ENCODE measurements at places on chromosomes 5 and 9.
A peak's percentile ranks its signal among the peaks of the same experiment; 100 is the strongest.

DNA sequence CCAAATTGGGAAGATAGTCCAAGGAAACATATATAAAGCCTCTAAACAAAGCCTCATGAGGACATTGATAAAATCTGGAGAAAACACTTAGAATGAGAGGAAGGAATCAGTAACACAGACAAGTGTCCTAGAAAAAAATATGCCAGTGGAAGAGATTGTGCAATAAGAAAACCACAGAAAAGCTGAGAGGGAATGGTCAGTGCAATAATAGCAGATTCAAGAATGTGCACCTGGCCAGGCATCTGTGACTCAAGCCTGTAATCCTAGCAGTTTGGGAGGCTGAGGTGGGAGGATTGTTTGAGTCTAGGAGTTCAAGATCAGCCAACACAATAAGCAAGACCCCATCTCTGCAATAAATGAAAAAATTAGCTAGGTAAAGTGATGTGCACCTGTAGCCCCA is 691.2 kb upstream of the CDH6 start:
- no peak for DNase-seq

GRCh38 chr5:52988335-52989024 is 672 bp upstream of the ITGA2 start:
- no peak for DNase-seq

DNA sequence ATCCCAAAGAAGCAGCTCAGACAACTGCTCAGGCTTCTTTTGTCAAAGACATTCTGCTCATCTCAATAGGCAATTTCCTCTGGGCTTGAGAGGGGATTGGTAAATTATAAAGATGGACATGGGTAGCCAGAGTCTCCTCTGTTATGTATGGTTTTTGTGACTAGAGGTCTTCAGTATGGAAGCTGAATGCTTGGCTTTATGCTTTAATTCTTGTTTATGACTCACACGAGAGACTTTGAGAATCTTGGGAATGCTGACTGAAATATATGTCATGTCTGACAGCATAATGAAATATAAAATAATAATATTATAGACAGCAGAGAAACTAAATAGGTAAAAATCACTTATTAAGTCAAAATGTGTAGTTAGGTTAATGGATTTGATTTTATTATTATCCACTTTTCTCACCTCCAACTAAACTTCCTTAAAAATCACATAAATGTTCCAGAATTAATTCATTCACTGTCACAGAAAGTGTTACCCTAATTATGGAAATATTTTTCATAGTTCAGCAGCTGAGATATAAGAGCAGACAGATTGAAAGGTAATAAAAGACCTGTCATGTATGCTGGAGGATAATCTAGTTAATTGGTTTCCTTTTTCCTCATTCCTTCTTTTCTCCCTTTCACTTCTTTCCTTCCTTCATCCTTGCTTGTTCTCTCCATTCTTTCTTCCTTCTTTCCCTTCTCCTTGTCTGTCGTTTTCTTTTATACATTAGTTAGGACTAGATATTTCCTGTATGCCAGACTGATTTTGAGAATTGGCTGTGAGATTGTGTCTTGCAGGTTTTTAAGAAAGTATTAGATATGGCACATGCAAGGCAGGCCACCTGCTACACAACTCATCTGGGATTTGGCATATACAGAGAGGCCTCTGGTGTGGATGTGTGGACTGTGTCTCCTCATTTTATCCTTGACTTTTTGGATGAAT is 1866.1 kb upstream of the NUDT12 start:
- no peak for DNase-seq

DNA sequence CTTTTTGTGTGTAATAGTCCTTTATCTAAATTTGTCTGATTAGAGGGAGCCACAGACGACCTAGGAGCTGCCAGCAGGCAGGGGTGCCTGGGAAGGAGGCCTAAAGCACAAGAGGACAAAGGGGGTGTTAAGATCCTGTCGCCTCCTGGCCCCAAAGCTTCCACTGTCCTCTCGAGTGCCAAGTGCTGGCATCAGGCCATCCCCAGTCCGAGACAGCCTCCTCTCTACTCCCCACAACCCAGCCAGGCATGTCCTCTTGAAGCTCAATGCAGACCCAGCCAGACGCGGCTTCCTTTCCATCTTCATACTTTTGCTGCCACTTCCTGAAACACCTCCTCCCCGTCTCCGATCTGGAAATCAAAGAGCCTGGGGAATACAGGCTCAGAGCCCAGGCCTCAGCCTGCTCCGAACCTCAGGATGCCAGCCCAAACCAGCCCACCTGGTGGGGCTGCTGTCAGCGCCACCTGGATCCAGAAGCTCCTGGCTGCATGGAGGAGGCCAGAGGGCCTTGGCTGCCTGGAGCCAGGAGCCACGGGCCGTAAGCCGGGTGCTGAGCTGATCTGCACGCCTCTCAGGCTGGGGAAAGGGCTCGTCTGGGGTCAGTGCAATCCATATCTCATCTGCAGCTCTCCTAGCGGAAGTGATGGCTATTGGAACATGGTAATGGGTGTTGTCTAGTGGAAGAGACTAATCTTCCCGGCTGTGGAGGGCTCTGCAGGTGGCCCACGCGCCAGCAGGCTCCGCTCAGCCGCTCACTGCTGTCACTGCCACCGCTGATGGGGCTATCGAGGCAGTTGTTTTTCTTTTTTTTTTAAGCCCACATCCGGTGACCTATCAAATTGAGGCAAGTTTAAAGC is 60.2 kb upstream of the FUBP3 start:
- no peak for DNase-seq

GRCh38 chr5:93378073-93378472 is 202.9 kb downstream of the NR2F1-AS1 start:
- no peak for DNase-seq

DNA sequence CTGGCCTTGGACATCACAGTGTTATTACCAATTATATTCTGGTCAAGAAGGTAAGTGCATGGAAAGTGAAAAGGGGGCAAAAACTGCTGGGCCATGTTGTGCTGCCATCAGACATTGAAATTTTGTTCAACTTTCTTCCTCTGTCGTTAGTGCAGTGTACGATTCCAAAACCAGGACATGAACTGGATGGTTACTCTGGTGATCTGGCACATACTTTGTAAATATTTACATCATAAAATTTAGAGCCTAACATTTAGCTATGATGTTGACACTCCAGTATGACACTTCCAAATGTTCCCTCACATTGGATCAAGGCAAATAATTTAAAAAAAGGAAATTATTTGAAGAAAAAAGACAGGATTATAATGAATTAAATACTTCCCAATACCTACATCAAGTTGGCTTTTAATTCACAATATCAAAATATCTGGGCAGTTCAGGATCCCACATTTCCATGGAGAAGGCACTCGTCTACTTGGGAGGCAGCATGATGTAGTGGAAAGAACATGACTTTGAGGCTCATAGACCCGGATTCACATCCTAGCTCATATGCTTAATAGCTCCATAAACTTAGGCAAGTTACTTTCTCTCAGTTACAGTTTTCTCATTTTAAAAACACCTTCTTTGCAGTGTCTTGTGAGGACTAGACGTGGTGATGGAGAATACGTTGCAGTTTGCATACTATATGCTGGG is 342.5 kb upstream of the MPDZ start:
- no peak for DNase-seq

GRCh38 chr5:57085306-57086081 is 88.4 kb upstream of the GPBP1 start:
- DNase-seq, result no peak

- DNase-seq, result no peak
Measured at GRCh38 chr5:151810897-151811296, 39.1 kb downstream of the G3BP1 start.

- DNase-seq, result no peak
Measured at GRCh38 chr9:116450378-116451139, 236.5 kb upstream of the TRIM32 start.

- DNase-seq, result no peak
Measured at GRCh38 chr5:98042961-98043360, 730.5 kb upstream of the RGMB start.

GRCh38 chr5:92694067-92694466 is 887.0 kb downstream of the NR2F1-AS1 start:
- no peak for DNase-seq

GRCh38 chr5:35665096-35665495 is 47.4 kb downstream of the SPEF2 start:
- no peak for DNase-seq

GRCh38 chr9:68705531-68706362 is 707 bp downstream of the PIP5K1B start:
- DNase-seq, result no peak

- no peak for DNase-seq
Measured at GRCh38 chr5:132260714-132261551, 3.4 kb downstream of the PDLIM4 start.

GRCh38 chr5:38621840-38622437 is 65.5 kb upstream of the LIFR start:
- DNase-seq, result no peak

DNA sequence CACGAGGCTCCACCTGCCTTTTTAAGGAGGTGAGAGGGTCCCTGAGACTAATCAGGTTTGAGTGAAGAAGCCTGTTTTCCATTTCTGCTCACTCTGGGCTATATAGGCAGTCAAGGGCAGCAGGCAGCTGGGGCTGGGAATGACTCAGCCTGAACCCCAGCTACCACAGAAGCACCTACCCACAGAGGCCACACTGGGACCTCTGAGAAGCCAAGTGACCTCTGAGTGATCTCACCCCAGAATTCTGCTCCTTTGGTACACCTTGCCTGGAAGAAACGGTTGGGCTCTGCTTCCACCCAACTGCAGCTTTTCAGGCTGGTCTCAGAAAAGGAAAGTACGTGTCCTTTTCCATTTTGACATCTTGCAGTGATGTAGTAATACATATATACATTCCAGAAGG is 6.8 kb downstream of the FAM219A start:
- peak; percentile 56 for DNase-seq

GRCh38 chr5:59921816-59922215 is 28.3 kb upstream of the PDE4D start:
- no peak for DNase-seq

DNA sequence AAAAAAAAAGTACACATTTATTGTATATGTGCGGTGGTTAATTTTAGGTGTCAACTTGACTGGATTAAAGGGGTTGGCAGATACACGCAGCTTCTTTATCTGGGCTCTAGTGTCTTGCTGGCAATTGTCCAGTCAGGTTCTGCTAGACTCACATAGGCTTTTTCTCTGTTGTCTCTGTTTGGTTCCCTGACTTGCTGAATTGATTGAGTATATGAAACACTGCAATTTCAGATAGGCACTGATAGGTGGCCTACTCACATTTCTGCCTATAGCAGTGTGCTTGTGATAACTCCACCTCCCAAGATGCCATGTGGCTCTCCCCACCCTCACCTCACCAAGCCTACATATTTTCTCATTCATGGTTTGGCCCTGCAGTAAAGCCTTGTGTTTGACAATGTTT is 52.5 kb downstream of the AOPEP start:
- no peak for DNase-seq

GRCh38 chr9:8643464-8643863 is 843.9 kb upstream of the DMAC1 start:
- no peak for DNase-seq

GRCh38 chr5:127203818-127204217 is 86.8 kb upstream of the MEGF10 start:
- DNase-seq, result no peak
